ENCODE measurements at places on chromosomes 6 and 20.

GRCh38 chr6:4318321-4318720 lies 182.9 kb upstream of the ECI2 start:
- DNase-seq, result no peak

GRCh38 chr6:161534264-161534873 lies 260.5 kb upstream of the AGPAT4 start:
- no peak for DNase-seq

DNA sequence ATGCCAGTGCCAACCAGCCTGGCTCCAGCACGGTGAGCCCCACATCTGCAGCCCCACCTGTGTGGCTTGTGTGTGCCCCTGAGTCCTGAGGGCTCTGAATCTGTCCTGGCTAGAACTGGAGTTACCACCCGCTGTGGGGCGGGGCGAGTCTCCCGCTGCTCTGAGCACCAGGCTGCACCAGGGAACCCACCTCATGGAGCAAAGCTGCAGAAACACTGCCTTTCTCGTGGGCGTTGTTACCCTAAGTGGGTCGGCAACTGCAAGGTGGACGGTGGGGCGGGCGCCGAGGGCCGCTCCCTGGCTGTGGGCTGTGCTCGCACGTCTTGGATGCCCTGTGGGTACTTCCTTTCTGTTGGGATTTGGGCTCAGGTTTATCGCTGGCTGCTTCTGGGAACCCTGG lies 12.7 kb upstream of the ZBTB46 start:
- DNase-seq, result no peak

DNA sequence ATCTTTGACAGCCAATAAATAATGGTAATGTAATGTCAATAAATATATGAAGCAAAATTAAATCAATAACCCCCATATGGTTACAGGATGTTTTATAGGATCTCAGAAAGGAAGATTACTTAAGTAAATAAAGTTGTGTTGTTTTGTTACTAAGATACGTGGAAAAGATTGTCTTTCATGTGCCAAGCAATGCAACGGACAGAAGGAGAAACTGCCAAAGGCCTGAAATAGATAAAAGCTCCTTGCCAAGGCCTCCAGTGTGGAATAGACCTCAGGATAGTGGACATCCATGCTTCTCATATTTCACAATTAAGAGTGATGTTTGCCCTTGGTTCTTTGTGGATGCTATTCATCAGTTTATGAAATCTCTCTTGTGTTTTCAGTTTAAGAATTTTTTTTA lies 16.4 kb upstream of the FNDC1 start:
- DNase-seq, result no peak

DNA sequence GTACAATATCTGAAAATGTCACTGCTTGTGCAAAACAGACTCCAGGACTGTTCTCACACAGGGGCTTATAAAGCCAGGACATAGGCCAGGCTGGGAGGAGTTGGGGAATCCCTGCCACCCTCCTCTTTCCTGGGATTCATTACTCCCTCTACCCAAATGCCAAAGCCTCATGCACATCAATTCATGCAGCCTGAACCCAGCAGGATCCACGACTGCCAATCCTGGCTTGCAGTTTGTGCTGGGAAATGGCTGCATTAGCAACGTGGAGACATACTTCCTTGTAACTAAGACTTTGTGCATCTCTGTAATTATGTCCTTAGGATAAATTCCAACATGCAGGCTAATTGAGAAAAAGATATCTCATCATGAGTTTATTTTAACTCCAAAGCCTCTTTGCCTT lies 143.8 kb downstream of the SYCP2 start:
- DNase-seq, result no peak

DNA sequence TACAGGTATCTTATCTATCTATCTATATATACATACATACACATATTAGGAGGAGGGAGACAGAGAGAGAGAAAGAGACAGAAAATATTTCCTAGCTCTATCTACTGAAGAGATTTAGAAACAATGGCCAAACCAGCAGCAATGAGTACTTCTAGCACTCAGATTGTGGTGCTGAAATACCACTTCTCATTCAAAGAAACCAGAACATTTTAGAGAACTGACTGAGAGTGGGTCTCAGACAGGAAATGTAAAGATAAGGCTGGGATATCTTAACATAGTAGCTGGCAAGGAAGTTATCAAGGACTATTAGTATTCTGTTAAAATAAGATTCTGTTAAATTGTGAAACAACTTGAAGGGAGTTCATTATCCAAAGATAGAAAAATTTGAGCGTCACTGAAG lies 57.0 kb downstream of the DNAAF9 start:
- DNase-seq, result no peak

DNA sequence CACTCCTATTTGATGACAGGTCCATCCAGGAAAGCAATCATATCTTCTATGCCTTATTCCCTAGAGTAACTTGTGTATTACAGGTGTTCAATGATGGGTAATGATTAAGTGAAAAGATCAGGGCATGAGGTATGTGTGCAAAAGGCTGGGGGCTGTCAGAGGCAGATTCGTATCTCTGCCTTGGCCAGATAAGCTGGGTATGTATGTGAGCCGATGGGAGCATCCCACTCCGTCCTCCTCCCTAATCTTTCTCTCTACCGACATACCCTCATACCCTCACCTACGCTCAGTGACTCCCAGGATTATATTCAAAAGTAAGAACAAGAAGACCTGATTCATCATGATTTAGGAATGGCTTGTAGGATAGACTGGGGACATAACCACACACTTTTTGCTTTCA lies 238.7 kb downstream of the PLCB1 start:
- DNase-seq, result no peak

GRCh38 chr20:62925420-62926228 lies 681 bp downstream of the DIDO1 start:
- no peak for DNase-seq

DNA sequence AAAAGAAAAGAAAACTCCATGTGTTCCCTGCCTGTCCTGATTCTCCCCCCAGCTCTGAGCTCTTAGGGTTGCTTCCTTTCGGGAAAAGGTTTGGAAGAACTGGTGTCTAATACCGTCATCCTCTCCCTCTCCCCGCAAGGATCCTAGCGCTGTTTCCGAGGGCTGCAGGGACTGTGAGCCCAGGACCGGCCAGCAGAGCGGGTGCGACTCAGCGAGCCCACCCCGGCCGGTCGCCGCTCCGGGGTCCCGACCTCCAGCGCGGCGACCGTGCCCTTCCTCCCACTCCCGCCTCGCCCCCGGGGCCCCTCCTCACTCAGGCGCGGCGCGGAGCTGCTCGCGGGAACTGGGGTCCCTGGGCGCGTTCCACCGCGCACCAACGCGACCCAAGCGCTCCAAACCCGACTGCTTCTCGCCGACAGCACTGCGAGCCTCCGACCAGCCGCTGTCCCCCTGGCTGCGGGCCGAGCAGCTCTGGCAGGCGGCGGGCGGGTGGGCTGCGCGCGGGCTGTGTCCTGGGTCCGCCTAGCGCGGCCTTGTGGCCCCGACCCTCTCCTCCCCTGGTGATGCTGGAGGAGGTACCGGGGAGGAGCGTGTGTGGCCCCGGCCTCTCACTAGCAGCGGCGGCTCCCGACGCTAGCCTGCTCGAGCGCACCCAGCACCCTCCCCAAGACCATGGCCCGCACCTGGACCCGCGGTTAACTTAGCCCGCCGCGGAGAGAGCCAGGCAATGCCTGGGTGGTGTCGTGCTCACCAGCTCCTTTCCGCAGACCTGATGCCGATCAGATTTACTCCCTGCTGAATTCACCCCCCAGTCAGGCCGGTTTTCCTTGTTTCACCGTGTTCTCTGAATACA lies at the start of gene PLA2G7:
PLA2G7 (minus strand) TSS at position 509 of the 853 bp plus-strand sequence. CDS start 12,484 bp downstream, outside the sequence.
- no peak for DNase-seq

- DNase-seq, result no peak
Observed at GRCh38 chr20:41245086-41245707, 72.3 kb downstream of the ZHX3 start.

- no peak for DNase-seq
Observed at GRCh38 chr20:21622097-21622857, 83.2 kb upstream of the PAX1 start.

DNA sequence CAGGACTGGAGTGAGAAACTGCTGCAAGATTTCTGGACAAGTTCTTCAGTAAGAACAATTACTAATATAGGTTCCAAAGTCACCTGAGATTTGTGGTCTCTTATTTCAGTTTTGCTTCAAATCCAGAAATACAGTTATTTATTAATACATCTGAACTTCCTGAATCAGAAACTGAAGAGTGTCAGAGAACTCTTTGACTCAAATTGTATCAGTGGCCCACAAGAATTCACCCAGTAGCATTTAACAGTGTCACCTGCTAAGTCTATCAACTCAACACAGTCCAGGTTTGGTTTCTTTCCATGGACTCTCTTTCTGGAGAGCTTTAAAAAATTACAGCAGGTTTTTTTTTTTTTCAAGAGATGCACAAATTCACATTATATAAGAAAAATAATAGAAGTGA lies 18.8 kb upstream of the NHSL1 start:
- DNase-seq, result no peak

GRCh38 chr6:33985947-33986346 lies 159.9 kb downstream of the GRM4 start:
- DNase-seq, result no peak

DNA sequence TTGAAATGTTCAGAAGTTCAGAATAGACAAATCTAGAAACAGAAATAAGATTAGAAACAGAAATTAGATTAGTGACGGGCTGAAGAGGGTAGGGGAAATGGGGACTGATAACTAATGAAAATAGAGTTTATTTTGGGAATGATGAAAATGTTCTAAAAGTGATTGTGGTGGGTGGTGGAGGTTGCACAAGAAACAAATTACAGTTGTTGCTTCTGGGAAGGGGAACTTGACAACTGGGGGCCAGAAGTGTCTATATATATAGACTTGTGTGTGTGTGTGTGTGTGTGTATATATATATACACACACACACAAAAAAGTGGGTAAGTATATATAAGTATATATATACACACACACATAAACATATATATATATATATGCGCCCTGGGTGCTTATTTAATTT lies 86.5 kb upstream of the RREB1 start:
- no peak for DNase-seq

DNA sequence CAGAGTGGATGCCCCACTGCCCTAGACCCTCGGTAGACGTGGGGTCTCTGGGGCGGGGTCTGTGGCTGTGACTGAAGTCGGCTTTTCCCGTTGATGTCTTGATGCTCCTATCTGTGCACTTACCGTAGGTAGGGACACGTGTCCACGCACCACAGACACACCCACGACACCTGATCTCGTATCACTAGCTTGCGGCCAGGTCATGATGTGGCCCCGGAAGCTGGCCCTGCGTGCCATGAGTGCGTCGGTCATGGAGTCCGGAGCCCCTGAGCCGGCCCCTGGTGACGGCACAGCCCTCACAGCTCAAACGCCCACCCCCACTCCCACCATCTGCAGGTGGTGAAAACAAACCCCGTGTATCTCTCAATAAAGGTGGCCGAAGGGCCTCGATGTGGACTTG lies 33.9 kb upstream of the MRGBP start:
- no peak for DNase-seq

DNA sequence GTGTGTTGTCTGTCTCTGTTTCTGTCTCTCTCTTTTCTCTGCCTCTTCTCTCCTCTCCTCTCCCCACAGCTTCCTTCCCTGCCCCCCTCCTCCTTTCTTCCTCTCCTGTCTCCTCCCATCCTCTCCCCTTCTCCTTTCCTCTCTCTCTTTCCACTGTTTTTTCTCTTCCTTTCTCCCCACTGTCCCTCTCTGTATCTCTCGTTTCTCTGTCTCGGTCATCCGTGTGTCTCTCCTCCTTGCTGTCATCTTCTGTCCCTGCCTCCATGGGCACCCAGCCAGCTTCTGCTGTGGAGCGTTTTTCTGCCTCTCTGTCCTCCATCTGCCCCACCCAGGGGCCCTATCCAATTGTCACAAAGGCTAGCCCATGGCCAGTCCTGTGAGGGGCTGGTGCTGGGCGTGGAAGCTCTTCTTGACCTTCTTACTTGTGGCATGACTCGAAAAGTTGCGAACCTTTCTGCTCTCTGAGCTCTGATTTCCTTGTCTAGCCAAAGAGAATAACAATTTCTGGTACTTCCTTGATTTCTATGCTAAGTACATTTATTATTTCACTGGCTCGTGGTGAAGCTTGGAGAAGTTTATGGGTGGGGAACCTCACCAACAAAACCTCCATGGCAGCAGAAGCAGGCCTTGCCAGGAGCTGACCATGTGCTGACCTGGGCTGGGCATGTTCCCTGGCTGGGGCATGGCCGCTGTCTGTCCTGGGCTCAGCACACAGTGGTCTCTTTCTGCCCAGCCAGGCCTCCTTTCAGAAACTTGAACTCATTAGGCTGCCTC lies 69.3 kb downstream of the CEBPB start:
- no peak for DNase-seq

- no peak for DNase-seq
Observed at GRCh38 chr6:3557336-3557735, 100.5 kb upstream of the SLC22A23 start.

GRCh38 chr6:132703936-132704335 lies 9.9 kb downstream of the VNN1 start:
- no peak for DNase-seq

DNA sequence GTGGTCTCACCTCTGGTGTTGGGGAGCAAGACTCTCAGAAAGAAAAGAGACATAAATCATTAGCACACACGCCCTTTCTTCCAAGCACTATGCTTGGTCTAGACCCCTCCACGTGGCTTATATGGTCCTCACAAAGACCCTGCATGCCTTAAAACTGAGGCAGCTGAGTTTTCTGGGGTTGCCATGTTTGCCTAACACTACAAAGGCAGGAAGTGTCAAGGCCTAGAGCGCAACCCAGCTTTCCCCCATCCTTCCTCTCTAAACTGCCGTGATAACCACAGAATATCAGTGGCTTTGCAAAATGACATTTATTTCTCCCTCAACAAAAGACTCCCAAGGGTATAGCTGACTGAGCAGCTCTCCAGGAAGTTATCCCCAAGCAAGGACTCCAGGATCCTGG lies 146.5 kb upstream of the TOP1 start:
- no peak for DNase-seq

GRCh38 chr6:69852706-69853105 lies 13.7 kb upstream of the COL19A1 start:
- no peak for DNase-seq

- no peak for DNase-seq
Observed at GRCh38 chr6:73515204-73515655, 5.6 kb downstream of the EEF1A1 start.

DNA sequence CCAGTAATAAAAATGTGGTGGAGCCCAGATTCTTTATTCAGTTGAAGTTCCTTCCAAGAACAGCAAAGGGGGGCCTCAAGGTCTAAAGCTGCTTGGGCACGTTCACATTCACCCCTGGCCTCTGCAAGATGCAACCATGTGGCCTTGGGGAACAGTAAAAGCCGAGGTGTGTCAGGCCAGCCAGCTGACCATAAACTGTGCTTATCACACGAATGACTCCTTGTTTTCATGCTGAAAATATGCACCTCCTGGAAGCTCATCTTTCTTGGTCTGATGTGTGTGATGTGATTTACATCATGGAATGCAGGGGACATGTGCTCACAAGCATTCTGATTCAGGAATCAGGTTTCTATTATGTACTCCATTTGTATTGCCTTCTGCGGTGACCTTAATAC lies 211.6 kb upstream of the MARCKS start:
- no peak for DNase-seq

DNA sequence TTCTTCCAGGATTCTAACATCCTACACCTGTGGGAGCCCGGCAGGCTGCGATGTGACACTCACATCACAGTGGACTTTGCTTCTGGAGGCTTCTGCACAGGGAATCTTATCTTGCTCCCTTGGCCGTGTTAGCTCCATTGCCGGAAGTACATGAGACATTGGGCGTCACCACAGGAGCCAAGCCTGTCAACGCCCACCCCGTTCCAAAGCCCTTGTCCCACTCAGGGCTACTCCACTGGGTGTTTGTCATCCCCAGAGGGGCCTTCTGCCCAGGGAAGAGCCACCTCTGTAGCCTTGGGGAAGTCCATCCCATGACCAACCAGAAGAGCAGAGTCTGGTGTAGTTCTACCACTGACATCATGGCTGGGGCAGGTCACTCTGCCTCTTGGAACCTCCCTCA lies 1.7 kb downstream of the RAB44 start:
- no peak for DNase-seq
